NCI-H1417 (cell line): ENCODE measurements at places on chromosomes 6 and 20.
A peak's percentile ranks its signal among the peaks of the same experiment; 100 is the strongest.

- peak; percentile 4 for DNase-seq
Measured at GRCh38 chr6:79453558-79454042, 83.6 kb downstream of the LCA5 start.

- no peak for DNase-seq
Measured at GRCh38 chr20:5203380-5203779, 76.6 kb downstream of the CDS2 start.

DNA sequence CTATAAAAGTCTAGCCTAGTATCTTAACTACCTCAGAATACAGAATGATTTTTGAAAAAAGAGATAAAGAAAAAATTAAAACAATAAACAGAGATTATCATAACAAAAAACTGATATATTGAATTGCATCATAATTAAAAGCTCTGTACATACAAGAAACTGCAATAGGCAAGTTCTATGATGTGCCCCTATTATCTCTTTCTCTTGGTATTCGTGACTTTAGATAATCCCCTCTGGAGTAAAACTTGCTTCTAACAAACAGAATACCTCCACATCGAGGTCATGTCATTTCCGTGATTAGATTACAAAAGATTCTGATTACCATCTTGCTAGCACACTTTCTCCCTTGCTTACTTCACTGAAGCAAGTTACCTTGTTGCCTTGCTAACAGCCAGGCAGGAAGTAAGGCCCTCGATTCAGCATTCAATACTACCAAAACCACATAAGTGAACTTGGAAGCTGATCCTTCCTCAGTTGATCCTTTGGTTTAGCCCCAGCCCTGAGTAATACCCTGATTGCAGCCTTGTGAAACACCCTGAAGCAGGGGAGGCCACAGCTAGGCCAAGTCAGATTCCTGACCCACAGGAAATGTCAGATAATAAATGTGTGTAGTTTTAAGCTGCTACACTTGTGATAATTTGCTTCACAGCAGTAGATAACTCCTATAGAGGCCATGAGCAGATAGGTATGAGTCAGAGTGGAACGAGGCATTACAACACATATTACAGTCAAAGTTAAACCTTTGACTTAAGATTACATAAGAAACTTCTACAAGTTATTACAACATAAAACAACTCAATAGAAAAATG is 53.7 kb upstream of the TMX4 start:
- no peak for DNase-seq

GRCh38 chr6:116424001-116424400 is 37.2 kb upstream of the CALHM6 start:
- no peak for DNase-seq

GRCh38 chr6:40825102-40825501 is 213.9 kb downstream of the UNC5CL start:
- peak; percentile 4 for DNase-seq

GRCh38 chr6:121497970-121498375 is 62.5 kb downstream of the GJA1 start:
- DNase-seq: no peak

DNA sequence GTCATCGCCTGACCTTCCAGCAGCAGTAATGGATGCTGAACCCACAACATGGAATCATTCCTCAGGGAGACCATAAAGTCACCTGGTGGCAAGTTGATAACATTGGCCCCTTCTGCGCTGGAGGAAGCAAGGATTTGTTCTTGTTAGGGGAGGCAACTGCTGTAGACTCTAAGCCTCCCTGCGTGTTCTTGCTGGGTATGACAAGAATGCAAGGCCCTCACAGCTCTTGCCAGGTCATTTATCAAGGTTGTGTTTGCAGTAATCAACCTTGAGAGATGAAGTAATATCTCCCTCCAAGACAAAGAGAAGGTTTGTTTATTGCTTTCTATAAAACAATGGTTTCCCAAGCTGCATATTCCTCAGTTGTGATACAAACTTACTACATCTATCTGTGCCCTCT is 80.9 kb downstream of the PERP start:
- no peak for DNase-seq

DNA sequence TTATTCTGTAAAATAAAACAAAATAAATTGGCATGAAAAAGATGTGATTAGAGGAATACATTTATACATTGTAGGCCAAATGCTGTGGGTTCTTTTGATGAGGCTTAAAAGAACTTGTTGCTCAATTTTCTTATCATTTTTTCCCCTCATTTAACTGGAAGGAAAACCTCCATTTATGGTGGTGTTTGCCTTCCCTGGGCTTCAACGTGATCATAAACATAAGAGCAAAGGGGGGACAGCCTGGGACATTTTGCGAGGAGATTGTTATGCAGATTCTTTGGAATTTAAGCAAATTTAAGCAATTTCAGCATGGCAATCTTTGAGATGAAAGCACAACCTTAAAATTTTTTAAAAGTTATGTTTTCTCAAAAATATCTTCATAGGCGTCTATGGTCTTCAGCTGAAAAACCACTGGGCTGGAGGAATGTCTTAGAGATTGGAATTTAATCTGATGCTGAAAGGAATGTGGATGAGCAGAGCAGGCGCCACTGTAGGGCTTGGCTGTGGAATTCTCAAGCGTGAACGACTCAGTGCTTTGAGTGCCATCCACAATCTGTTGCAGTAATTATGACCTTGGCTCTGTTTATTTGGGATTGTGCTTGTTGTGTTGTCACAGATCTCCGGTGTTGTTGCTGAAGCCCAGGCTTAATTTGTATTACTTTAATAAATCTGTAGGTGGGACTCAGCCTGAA is 149.4 kb upstream of the MLIP start:
- no peak for DNase-seq

- no peak for DNase-seq
Measured at GRCh38 chr20:24303393-24304170, 165.8 kb upstream of the SYNDIG1 start.

- DNase-seq: no peak
Measured at GRCh38 chr6:75794954-75795739, 46.1 kb downstream of the MYO6 start.

DNA sequence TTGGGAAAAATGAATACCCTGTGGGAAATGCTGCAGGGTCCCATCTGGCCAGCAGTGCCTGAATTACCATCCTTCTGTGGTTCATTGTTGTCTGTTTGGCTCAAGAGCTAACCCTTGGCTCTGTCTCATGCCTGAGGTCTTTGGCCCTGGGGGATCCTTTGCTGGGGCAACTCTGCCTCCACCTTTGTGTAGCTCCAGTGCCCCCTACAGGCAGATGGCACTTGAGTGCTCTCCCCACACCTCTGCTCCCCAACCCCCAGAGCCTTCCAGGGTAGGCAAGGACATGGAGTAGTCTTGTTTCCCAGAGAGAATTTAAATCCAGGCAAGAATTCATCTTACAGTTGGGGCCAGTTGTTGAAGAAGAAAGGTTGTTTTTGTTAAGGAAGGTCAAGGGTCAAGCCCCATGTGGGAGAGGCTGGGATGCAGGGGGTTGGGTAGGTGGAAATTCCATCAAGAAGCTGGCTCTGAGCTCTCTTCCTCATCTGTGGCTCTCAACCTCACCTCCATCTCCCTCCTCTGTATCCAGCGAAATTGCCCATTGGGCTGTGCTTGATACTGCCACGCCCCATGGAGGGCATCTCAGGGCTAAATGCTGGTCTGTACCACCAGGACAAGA is 44.2 kb downstream of the ZNF831 start:
- DNase-seq: peak; percentile 40

DNA sequence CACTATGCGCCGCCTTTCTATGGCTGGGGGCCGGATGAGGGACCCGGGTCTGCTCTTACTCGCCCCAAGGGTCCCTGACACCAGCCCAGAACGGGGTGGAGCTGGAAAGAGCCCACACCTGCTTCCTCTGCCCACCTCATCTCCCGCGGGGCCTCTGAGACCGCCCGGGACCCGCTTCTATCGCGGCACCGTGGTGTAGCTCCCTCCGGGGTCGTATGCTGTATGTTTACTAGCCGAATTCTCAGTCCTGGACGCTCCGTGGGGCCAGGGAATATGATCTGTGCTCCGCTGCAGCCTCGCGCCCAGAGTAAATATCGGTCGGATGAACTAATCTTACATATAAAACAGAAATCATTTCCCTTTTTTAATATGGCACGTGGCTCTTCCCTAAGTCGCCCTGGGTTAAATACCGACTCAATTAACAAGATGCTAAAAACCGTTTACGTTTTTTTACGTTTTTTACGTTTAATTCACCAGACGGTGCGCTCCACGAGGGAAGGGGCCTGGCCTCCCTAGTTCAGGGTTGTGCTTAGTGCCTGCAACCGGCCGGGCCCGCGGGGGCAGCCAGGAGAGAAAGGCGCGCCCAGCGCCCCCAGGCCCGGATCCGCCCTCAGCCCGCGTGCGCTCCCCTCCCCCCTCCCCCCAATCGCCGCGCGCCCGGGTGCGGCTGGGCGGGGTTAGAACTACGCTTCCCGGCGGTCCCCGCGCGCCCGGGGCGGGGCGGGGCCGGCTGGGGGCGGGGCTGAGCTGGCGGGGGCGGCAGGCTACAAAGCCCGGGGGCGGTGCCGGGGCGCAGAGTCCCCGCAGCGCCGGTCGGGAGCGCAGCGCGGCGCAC is at the start of gene RBM38:
RBM38 (plus strand) TSS at position 793 of the 835 bp plus-strand sequence. CDS start 186 bp downstream, outside the sequence.
- peak; percentile 79 for DNase-seq

- DNase-seq: no peak
Measured at GRCh38 chr6:25366903-25367545, 87.8 kb downstream of the CARMIL1 start.

GRCh38 chr6:118808793-118809638 is 84.9 kb upstream of the ASF1A start:
- no peak for DNase-seq

DNA sequence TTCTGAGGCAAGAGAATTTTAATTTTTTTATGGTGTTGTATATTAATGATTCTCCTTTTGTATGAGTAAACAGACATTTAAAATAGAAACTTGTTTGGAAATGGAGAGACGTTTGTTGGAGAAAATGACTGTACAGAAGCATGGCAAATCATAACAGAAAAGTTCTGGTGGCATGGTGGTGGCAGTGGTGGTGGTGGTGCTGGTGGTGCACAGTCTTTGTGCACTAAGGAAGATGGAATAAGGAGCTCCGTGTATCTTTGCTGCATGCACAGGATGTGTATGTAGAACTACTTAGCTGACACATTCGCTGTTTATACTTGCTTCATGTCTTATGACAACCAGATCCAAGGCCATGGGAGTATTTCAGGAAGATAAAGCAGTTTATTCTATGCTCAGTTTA is 294.9 kb downstream of the UTRN start:
- no peak for DNase-seq
